ENCODE measurements at places on chromosomes 6 and 20. TPM values are rescaled to one million over a fixed set of nuclear protein-coding genes. Genes with fewer than 3 reads are reported as not detected.

DNA sequence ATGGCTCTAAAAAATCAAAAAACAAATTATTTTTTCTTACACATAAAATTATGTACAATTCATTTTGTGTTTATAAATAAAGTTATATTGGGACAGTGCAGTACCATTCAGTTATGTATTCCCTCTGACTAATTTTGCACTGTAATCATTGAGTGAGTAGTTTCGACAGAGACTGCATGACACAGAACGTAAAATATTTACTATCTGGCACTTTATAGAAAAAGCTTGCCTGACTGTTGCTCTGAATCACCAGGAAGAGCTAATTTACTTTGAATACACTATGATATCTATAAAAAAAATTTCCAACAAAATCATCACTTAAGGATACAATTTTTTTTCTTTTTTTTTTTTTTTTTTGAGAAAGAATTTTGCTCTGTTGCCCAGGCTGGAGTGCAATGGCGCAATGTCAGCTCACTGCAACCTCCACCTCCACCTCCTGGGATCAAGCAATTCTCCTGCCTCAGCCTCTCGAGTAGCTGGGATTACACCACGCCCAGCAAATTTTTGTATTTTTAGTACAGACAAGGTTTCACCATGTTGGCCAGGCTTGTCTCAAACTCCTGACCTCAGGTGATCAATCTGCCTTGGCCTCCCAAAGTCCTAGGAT lies 11.0 kb upstream of the KHDC1L start:
- no peak for DNase-seq

GRCh38 chr20:51871943-51872342 lies 69.6 kb upstream of the SALL4 start:
- DNase-seq: no peak

GRCh38 chr6:10175362-10175761 lies 239.5 kb downstream of the TFAP2A start:
- no peak for DNase-seq

DNA sequence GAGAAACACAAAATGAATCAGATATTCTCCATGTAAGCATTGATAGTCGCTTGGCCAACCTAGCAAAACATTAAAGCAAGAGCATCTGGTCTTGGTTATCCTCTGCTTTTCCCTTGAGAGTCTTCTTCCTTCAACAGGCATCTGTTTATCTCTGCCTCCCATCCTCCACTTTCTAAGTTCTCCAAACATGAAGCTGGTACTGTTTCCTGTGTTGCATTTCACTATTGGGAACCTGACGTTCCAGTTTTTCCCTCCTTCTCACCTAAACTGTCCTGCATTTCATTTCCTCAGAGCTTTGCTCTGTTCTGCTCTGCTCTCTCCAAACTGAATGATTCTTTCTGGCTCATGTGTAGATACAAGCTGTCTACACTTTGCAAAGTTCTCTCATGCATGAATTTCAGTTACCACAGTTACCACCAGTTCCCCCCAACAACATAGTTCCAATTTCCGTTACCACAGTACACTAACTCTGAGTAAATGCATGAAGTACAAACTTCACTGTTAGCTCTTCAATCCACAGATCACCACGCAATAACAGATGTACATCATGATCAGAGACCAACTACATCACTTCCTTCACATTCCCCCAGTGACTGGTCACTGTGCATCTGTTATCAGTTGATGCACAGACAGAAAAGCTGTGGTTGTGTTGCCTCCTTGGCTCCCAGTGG lies 86.7 kb upstream of the F13A1 start:
- DNase-seq: no peak

DNA sequence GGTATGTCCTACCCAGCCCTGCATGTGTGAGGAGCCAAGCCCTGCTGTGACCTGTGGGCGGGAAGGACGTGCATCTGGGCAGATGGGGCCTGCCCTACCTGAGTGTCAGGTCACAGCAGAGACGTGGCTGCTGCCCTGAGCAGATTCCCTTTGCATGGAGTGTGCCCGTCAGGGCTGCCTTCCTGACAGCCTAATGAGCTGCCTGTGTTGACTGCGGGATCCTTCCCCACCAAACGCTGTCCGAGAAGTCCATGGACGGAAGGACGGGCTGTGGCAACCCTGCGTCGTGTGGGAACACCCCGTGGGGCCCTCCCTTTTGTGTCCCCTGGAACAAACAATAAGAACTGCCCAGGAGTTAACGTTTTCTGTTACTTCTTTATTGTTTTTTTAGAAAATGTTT lies 343.2 kb downstream of the CDH4 start:
- DNase-seq: no peak

DNA sequence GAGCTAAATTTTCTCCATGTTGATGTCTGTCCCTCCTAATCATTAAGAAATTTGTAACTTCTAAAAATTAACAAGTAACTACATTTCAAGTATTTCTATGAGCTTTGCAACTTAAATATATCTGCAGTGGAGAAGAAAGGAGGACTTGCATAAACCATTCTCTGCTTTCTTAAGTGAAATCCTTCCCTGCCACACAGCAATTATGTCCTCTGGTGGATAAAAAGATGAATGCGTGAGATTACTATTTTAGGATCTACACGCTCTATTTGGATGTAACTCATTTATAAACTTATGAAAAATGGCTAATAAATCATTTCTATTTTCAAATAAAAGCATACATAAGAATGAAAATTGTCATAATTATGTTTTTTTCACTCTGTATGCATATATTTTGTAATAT lies 338.0 kb upstream of the PTCHD4 start:
- DNase-seq: no peak

DNA sequence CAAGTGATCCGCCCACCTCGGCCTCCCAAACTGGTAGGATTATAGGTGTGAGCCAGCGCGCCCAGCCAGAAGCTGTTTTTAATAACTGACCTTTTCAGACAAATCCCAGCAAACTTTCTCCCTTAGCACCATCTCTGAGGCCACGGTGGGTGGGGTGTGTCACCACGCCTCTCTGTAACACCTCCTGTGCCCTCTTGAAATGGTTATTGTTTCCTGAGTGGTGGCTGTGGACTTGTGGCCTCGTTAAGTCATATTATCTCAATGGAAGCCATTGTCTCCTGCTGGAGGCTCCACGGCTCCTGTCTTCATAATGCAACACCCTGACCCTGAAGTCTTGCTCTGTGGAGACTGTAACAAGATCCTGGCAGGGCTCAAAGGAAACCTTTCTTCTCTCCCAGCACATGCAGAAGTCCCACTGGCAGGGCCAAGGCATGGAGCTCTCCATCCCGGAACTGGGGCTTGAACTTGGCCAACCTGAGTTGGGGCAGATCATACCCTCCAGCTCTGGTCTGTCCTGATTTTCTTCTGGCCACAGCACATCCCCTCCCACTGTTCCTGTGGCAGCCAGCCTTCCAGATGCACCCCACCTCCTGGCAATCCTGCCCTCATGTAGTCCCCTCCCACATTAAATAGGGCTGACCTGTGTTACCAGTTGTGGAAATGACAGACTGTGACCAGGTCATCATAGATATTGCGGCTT lies 81.1 kb downstream of the SNX5 start:
- no peak for DNase-seq

GRCh38 chr6:144931172-144932035 lies 646.3 kb downstream of the UTRN start:
- no peak for DNase-seq

Gene PRR18
- total RNA-seq: 0.11 TPM

Gene PEDS1
- total RNA-seq: 31.2 TPM

Gene TULP1
- not detected for total RNA-seq
